ENCODE measurements at places on chromosomes 2 and 18. TPM values are rescaled to one million over a fixed set of nuclear protein-coding genes. Genes with fewer than 3 reads are reported as not detected.

- H3K27me3 ChIP-seq, result no peaks in the 10 kb centered on the region
- H3K4me1 ChIP-seq, result no peaks in the 10 kb centered on the region
- no peak overlapping the region for H3K4me3 ChIP-seq
- no peak for DNase-seq
- peak overlapping the region; percentile 53 for H3K27ac ChIP-seq
- H3K36me3 ChIP-seq, result no peaks in the 10 kb centered on the region
Measured at GRCh38 chr2:43791035-43791765, 17.4 kb downstream of the DYNC2LI1 start.

Gene BCL2L11
- 41.2 TPM for total RNA-seq

GRCh38 chr2:98027538-98027937 is 31.8 kb upstream of the TMEM131 start:
- DNase-seq, result no peak
- H3K36me3 ChIP-seq, result no peaks in the 10 kb centered on the region
- no peak overlapping the region for H3K4me3 ChIP-seq
- no peaks in the 10 kb centered on the region for H3K27me3 ChIP-seq
- H3K4me1 ChIP-seq, result peaks cover 38% of the 10 kb centered on the region
- no peak overlapping the region for H3K27ac ChIP-seq

Gene MROH2A
- total RNA-seq, result not detected

- H3K4me3 ChIP-seq, result no peak overlapping the region
- no peak overlapping the region for H3K27ac ChIP-seq
- no peaks in the 10 kb centered on the region for H3K36me3 ChIP-seq
- DNase-seq, result no peak
- no peaks in the 10 kb centered on the region for H3K27me3 ChIP-seq
Measured at GRCh38 chr2:172919732-172920131, 155.9 kb upstream of the MAP3K20 start.
